Stimulated activated CD4-positive, alpha-beta T cell treated with anti-CD3 and anti-CD28 coated beads, Interleukin-2, amount 100 ng/mL, for 4 hours (primary cell): ENCODE measurements at places on chromosomes 6 and 20.

GRCh38 chr6:135994857-135995544, 143.5 kb downstream of the PDE7B start:
- DNase-seq: no peak

- no peak for DNase-seq
Observed at GRCh38 chr6:107405002-107405401, 54.4 kb downstream of the PDSS2 start.

DNA sequence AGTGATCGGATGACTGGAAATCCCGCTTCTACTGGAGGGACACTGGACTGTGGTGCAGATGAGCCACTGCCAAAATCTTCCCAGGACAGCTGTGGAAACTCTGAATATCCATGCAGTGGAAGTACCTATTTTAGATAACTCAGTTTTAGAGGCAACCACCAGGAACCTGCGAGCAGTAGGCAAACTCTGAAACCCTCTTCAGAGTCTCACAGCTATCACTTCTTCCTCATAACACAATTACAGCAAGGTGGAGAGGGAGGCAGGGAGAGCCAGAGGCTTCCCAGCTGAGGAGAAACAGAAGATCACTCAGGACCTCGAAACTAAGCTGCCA, 322.8 kb upstream of the NT5E start:
- DNase-seq: no peak

GRCh38 chr6:10603219-10603618, 82.1 kb downstream of the GCNT2 start:
- no peak for DNase-seq

GRCh38 chr6:115441651-115442050, 619.0 kb downstream of the FRK start:
- DNase-seq: no peak

- DNase-seq: no peak
Observed at GRCh38 chr6:166678426-166678825, 51.4 kb upstream of the RPS6KA2 start.

DNA sequence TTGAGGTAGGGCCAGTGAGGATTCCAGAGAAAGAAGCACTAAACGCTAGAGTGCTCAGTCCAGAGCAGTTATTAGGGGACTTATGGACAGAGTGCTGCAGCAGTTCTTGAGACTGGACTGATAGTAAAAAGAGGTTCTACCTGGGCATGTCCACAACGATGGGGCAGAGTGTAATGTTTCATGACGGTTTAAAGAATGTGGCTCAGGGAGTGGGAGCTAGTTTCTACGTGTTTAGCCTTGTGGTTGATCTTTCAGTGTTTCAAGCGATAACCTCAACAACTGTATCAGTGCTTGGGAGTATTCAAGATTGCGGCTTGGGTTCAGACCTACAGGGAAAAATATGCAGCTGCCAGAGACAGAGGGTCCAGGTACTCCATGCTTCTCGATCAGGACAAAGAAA, 67.1 kb downstream of the TULP4 start:
- DNase-seq: no peak

GRCh38 chr6:113489952-113490746, 367.0 kb upstream of the MARCKS start:
- no peak for DNase-seq

- no peak for DNase-seq
Observed at GRCh38 chr20:29443819-29444218, 1813.6 kb upstream of the DEFB115 start.

DNA sequence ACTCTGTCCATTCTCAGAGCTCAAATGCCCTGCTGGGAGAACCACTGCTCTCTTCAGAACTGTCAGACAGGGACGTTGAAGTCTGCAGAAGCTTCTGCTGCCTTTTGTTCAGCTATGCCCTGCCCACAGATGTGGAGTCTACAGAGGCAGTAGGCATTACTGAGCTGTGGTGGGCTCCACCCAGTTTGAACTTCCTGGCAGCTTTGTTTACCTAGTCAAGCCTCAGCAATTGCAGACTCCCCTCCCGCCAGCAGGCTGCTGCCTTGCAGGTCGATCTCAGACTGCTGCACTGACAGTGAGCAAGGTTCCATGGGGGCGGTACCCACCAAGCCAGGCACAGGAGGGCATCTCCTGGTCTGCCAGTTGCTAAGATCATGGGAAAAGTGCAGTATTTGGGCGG, 21.8 kb upstream of the UFL1 start:
- DNase-seq: no peak

DNA sequence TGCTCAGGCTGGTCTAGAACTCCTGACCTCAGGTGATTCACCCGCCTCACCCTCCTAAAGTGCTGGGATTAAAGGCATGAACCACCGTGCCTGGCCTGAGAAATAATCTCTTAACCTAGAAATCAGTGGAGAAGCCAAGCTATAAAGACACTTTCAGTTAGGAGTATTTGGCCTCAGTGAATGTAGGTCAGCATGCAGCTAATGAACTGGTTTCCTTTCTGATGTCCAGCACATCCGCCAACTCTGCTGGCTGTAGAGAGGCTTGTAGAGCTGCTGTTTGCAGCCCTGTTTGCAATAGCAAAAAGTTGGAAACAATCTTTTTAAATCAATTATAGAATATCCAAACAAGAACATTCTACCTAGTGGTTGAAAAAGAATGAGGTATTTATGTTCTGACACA, 42.4 kb upstream of the ELOVL5 start:
- DNase-seq: no peak

DNA sequence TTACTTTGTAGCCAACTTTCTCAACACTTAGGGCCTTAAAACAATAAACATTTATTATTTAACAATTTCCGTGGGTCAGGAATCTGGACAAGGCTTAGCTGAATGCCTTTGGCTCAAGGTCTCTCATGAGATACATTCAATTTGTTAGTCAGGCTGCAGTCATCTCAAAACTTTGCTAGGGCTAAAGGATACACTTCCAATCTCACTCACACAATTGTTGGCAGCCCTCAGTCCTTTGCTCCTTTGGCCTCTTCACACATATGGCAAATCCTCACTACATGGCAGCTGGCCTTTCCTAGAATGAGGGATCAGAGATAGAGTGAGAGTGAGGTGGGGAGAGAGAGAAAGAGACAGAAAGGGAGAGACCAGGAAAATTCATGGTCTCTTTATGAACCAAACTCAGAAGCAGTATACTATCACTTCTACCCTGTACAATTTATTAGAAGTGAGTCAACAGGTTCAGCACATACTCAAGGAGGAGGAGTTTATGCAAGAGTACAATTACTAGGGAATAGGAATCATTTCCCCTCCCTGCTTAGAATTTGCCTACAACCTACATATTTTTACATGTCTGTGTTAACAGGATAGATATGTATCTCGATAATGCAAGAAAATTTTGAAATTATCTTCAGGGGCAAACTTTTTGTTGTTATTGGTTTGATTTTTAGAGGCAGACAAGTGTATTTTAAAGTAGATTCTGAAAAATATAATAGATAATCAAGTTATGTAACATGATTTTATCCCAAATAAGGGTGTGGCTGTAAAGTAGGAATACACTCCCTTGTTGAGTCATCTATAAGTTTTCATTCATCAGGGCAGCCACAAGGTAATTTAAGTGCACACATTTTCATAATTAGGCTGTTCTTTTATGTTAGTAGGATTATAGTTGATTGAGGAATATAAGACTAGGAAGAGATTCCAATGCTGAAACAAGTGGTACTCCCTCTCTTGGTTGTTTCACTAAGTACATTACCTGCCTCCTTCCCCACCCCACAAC, 85.9 kb upstream of the HMGCLL1 start:
- no peak for DNase-seq

- no peak for DNase-seq
Observed at GRCh38 chr6:81962198-81962597, 209.7 kb upstream of the TENT5A start.

DNA sequence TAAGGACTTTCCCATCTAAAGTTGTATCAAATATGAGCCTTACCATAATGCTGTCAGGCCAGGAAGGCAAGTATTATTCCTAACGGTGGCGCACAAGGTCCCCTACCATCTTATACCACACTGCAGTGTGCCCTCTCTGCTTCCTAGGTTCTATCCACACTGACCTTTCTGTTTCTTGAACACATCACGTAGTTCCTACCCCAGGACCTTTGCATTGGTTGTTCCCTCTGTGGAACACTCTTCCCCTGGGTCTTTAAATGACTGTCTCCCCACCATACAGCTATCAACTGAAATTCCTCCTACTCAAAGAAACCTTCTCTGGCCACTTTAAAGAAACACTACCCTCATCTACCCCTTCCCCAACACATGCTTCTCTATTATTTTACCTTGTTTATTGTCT, 104.5 kb upstream of the SPACA1 start:
- DNase-seq: no peak

DNA sequence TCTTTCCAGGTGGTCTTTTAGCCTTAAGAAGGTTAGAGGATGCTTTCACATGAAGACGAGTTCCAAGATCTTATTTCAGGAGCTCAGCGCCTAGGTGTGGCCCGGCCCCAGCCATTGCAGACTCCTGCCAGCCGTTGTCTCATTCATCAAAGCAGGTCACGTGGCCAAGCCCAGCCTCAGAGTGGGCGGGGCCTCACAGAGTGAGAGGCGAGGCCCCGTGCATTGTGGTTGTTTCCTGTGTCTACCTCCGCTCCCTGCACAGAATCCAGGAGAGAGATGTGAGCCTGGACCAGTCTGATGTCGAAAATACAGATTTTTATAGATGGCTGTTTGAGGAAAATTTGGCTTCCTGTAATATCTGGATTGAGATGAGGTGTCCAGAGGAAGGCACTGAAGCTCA, 49.2 kb upstream of the CST5 start:
- DNase-seq: no peak

DNA sequence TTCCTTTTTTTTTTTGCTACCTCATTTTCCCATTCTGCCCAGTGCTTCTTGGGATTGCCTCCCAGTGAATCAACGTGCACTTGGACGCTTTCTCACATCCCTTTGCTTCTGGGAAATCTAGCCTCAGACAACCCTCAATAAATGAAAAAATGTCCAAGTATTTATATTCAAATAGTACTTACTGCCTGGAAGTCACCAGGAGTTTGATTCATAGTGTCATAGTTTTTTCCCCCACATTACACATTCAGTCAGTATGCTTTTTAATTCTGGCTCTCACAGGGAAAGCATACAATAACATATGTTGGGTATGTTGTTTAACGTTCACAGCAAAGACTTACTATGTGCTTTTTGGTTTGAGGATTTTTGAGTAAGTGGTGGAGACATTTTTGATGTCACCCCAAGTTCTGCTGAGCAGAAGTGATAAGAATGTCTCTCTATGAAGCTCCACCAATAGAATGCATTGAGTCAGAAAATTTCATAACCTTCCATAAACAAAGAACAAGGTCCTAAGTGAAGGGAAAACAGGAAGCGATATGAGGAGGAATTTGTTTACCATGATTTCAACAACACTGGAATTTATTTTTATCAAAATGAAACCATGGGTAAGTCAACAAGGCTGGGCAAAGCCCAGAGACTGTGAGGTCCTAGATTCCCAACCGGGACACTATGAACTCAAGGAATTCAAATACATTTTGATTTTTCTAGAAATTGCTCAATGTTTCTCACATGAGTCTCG, 301.2 kb upstream of the BMP2 start:
- DNase-seq: no peak

DNA sequence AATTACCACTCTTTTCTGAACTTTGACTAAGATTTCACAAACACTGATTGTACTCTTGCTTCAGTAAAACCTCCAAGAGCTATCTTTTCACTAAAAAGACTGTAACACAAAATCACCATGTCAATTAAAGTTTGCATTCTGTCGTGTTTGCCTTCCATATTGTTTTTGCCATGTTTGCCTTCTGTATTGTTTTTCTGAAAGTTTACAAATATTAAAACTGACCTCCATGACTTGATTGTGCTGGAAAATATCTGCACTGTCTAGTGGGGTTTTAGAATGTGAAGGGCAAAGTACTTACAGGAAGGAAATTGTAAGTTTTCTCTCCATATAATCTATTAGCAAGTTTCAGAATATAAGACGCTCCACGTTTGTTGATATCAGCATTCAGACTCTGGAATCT, 3.4 kb downstream of the SERPINB1 start:
- DNase-seq: no peak

- no peak for DNase-seq
Observed at GRCh38 chr20:59403962-59404314, 103.5 kb downstream of the EDN3 start.

- DNase-seq: no peak
Observed at GRCh38 chr6:70706491-70707123, 38.9 kb downstream of the SMAP1 start.

DNA sequence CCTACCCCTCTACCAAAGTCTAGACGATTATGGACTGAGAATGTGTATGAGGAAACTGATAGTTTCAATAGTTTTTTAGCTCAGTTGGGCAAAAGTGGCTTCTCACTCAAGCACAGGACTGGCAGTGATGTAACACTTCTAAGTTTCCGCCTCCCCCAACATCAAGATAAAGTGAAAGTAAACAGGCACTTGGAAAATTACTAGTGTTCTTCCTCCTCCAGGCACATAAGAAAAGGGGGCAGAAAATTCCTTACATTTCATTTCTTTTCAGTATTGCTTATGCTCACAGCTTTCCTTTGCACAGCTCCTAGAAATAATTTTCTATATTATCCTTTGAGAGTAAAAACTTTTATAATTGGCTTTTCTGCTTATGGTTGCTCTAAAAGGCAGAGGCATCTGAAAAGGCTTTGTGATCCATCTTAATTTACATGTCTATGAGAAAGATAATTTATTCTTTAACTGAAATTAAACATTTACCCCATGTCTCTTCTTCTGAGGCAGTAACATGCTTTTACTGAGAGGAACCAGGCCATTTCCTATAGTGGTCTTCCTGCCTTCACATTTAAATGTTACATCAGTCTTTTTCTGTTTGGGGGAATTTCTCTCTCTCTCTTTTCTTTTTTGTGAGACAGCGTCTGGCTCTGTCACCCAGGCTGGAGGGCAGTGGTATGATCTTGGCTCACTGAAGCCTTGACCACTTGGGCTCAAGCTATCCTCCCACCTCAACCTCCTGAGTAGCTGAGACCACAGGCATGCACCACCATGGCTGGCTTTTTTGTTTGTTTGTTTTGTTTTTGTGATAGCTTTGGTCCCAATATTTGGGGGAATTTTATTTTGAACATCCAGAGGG, 65.0 kb upstream of the EEF1A1 start:
- peak; percentile 22 for DNase-seq

DNA sequence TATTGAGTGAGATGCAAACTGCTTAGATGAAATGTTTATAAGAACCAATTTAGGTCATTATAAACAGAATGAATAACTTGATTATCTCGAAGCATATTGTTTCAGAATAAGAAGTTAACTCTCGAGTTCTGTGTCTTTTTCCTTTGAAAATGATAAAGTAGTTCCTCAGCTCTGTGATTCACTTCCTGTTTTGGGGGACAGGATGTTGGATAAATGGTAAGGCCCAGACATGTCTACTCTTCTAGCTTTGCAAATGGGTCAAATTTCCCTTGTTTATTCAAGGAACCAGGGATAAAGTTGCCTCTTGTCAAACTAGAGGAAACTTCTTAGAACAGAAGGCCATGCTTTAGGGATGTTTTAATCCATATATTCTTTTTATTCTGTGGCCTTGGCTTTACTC, 246.9 kb downstream of the SOX4 start:
- no peak for DNase-seq
